Bone marrow (tissue), 2 donors: ENCODE measurements at places on chromosomes 1 and 21.

DNA sequence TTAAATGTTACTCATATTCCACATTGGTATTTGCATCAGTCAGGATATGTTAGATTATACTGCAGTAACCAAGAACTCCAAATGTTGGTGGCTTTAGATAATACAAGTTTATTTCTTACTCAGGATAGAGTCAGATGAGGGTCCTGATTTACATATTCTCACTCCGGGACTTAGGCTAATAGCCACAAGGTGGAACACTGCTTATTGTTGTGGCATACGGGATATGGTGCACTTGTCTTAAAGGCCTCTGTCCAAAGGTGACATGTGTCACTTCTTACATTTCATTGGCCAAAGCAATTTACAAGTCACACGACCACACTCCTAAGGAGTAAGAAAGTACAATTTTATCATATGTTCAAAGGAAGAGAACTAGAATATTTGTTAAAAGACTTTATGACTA, 28.5 kb upstream of the ACADM start:
- no peak for DNase-seq

DNA sequence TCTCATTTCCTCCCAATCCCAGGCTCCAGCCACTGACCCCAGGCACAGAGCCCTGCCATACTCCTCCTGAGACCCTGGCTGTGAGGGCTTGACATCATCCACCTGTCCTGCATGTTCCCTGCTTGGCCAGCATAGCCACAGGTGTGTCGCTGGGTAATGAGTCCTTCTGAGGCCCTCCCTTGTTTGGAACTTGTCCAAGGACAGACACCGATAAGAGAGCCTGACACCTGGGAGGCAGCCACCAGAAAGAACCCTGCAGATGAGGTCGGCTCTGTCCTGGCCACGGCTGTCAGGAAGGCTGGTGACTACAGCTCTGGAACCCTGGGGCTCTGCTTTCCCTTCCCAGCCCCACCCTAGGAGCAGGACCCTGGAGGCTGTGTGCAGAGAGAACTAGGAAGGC, 34.6 kb downstream of the TMEM63A start:
- DNase-seq = no peak

GRCh38 chr1:59261537-59261936, 35.4 kb upstream of the FGGY start:
- no peak for DNase-seq

- DNase-seq = no peak
Measured at GRCh38 chr1:213162338-213162737, 111.3 kb downstream of the RPS6KC1 start.

- no peak for DNase-seq
Measured at GRCh38 chr1:221759436-221759835, 17.5 kb upstream of the DUSP10 start.

DNA sequence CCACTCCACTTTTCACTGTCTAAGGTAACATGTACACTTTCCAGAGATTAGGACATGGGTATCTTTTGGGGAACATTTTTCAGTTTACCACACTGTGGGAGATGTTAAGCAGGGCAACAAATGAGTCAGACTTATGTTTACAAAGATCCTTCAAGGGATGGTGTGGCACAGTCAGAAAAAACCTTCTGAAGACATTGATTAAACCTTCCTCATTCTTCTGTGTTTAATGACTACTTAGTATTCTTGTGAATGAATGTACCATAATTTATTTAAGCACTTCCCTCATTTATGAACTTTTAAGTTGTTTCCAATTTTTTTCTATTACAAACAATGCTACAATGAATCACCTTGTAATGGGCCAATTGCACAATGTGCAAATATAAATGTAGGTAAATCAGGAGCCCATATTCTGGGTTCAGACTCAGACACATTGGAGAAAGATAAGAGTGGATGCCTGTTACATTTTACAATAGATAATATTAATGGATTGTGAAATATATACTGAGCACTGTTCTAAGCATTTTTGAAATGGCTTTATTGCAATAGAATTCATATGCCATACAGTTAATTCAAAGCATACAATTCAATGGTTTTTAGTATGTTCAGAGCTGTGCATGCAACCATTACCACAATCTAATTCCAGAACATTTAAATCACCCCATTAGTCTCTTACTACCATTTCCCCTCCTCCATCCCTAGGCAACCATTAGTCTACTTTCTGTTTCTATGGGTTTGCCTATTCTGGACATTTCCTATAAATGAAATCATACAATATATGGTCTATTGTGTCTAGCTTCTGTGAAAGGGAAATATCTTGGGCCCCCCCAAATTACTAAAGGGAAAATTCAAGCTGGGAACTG, 1.9 kb upstream of the SFT2D2 start:
- DNase-seq = no peak

GRCh38 chr1:247322442-247322841, 9.2 kb downstream of the ZNF496 start:
- peak; percentile 67 for DNase-seq

DNA sequence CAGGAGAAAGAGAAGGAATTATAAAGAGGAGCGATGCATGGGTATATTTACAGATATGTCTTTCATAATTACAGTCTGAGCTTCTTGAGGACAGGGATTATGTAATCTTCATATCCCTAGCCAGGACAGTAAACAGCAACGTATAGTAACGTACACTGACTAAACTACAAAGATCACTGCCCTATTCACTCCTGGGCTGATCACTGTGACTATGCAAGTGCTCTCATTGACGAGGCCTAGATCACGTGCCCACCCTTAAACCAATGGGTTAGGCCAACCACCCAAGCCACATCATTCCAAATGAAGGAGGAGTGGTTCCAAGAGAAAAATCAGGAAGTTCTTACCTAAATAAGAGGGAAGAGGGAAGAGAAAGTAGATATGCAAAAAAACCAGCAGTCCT, 18.5 kb downstream of the PIK3R3 start:
- no peak for DNase-seq

DNA sequence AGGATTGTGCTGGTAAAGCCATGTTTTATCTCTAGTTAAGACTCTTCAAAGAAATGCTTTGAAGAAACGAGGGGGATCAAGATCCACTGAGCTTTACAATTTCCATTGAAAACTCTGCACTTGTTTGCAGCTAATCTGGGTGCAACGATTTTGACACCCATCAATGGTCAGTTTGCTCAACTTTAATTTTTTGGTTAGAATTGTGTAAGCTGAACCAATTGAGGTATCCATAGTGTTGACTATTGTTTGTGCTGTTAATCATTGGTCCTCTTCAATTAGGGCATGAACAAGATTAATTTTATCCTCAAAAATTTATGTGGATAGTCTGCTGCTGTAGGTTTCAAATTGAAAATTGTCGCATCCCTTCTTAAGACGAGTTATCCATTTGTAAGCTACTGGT, 17.7 kb upstream of the PLXNA2 start:
- no peak for DNase-seq

GRCh38 chr1:226643177-226643576, 94.6 kb downstream of the STUM start:
- DNase-seq = no peak

DNA sequence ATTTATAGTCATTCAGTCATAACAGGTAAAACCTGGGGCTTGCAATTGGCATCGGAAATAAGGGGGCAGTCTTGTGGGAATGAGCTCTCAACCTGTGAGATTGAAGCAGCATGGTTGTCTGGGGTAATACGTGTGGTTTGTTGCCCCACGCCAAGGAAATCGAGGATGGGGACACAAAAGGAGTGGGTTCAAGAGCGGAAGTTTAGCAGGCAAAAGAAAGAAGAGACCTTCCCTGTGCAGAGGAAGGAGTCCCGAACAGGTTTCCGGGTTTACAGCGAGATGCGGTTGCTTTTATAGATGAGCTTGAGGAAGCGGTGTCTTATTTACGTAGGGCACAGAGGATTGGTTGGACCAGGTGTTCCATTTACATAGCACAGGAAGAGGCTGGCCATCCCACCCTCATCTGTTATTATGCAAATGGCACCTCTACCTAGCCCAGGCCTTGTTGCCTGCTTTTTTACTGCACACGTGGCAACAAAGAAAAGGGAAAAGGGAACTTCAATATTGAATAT, 37.3 kb downstream of the IFNAR1 start:
- no peak for DNase-seq

- DNase-seq = no peak
Measured at GRCh38 chr1:216310776-216311175, 112.5 kb downstream of the USH2A start.

DNA sequence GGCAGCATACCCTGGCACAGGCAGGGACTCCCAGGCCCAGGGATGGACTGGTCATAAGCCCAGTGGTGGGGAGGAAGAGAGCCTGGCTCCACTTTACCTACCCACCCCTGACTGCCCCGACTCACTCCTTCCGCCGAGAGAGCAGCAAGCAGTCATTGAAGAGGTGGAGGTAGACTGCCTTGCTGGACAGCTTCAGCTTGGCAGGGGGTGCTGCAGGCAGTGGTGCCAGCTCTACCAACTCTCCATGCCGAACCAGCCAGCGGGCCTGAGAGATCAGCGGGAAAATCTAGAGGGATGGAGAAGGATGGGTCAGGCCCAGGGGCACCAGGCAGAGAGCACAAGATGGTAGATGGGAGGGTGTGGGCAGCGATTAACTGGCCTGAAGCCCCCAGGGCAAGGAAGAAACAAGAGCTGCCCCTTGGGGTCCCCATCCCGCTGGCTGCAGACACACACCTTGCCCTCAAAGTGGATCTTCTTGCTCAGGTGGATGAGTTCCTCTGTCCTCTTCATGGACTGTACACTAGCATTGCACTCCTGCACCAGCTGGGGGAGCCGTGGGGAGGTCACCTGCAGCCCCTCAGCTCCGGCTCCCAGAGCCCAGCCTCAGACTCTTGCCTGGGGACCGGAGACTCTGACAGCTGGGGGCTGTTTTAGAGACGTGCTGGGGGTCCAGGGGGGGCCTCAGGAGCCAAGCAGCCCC, 7.7 kb downstream of the ARHGEF19 start:
- no peak for DNase-seq

- DNase-seq = no peak
Measured at GRCh38 chr1:201912832-201913231, 24.1 kb downstream of the SHISA4 start.

GRCh38 chr1:111909030-111909429, 80.4 kb downstream of the KCND3 start:
- DNase-seq = no peak

- no peak for DNase-seq
Measured at GRCh38 chr1:230423951-230424350, 2.2 kb downstream of the PGBD5 start.

DNA sequence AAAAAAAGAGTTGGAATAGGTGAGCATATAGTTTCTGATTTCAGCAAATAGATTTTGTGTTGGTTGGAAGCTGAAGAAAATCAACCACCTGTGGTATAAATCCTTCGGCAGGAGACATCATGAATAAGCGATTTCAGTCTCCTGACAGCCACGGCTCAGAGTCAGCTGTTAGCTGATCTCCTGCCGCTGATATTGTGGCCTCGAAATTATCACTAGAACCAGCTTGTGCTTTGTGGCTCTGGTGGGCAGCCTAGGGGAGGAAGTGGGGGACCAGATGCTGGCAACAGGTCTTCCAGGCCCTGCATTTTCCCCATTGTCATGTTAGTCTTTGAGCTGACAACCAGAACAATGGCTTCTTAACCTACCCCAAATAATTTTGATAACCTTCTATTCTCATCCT, 842 bp upstream of the GCSAML start:
- DNase-seq = no peak

GRCh38 chr1:29392486-29393450, 156.4 kb downstream of the PTPRU start:
- DNase-seq = no peak

- peak; percentile 51 for DNase-seq
Measured at GRCh38 chr1:203278082-203278884, 27.0 kb upstream of the BTG2 start.

- no peak for DNase-seq
Measured at GRCh38 chr1:109926662-109927300, 16.1 kb downstream of the CSF1 start.

DNA sequence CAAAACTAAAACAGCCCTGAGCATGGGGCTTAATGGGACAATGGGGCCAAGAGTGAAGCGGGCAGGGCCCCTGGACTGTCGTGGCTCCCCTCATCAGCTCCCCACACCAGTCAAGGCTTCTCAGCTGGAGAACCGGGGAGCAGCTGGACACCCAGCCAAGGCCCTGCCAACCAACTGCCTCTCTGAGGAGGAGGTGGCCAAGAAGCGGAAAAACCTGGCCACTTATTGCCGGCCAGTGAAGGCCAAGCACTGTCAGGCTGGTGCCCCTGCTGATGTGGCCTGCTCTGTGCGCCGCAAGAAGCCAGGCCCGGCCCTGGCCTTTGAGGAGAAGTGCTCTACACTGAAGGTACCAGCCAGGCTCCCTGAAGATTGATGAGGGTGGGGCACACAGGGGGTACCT, 2.5 kb upstream of the CYB561D1 start:
- DNase-seq = no peak

DNA sequence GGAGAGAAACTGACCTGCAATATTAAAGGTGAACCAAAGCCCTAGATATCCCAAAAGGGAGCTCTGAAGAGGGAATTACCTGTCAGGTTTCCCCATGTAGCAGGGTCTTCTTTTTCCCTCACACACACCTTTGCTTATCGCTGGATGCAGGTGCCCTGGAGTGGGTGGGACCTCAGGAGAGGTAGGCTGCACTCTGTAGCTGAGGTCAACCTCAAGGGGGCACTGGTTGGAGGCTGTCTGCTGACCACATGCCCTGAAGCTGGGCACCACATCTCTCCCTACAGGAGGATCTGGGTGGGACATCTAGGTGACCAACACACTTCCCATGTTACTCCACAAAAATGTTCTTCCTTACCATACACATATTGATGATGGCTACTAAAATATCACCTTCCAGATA, 298.7 kb upstream of the USP25 start:
- no peak for DNase-seq

DNA sequence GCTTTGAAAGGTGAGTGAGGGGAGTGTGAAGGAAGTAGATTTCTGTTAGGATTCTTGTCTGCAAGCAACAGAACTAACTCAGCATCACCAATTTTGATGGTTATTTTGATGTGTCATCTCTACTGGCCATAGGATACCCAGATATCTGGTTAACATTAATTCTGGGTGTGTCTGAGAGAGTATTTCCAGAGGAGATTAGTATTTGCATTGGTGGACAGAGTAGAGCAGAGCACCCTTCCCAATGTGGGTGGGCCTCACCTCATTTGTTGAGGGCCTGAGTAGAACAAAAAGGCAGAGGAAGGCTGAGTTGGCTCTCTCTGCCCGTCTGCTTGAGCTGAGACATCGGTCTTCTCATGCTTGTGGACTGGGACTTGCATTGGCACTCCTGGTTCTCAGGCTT, 121.8 kb upstream of the POU3F1 start:
- DNase-seq = no peak

- DNase-seq = no peak
Measured at GRCh38 chr1:66413136-66413837, 120.7 kb upstream of the SGIP1 start.
